ENCODE measurements at places on chromosomes 2 and 18.

DNA sequence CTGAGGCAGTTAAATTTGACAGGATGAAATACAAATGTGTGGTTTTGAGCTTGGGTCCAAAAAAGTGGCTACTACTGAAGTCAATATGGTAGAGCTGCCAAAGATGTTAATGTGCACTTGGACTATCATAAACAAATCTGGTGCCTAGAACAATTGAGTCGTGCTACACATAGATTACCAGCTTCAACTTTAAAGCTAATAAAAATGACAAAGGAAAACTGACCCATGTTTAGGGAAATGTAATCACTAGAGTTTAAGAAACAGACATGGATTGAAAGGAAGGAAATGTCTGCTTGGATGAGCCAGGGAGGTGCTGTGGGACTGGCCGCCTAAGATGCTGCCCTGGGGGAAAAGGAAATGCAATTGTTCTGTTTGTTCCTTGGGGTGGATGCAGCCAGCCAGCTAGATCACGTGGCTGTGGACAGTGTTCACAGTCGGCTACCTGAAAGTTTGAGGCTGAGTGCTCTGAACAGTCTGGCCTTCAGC, 36.6 kb downstream of the CYB5A start:
- no peak for DNase-seq

DNA sequence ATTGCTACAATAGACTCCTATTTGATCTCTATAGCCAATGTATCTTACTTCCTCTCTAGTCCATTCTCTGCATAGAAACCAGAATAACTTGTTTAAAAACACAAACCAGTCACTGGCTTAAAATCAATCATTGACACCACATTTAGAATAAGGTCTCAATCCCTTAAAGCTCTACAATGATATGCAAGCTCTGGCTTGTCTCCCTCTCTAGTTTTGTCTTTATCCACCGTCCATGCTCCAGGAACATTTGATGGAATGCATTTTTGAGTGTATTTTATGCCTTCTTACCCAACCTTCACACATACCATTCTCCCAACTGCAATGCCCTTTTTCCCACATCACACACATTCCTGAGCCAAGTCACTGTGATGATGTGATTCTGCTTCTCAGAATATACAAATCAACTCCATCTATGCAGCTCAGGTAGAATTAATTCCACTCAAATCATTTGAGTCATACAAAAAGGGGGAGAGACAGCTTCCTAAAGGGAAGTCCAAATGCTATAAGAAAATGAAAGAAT, 1107.2 kb downstream of the DPP10 start:
- no peak for DNase-seq

DNA sequence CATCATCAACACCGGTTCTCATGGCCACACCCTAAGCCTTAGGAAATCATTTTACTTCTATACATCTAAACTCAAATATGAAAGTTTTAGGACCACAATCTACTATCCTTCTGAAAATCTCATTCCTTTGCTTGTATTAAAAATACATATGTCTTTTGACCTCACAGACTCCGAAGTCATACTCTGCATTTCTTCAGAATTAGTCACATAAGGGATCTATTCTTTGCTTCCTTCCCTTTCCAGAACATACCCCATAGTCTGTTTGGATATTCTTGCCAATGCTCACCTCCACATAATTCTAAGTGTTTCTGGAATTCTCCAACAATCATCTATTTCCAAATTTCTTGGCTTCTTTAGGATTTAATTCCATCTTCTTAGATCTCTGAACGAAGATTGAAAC, 14.2 kb upstream of the DSG1 start:
- no peak for DNase-seq

GRCh38 chr2:54597153-54597848, 126.2 kb upstream of the EML6 start:
- no peak for DNase-seq

DNA sequence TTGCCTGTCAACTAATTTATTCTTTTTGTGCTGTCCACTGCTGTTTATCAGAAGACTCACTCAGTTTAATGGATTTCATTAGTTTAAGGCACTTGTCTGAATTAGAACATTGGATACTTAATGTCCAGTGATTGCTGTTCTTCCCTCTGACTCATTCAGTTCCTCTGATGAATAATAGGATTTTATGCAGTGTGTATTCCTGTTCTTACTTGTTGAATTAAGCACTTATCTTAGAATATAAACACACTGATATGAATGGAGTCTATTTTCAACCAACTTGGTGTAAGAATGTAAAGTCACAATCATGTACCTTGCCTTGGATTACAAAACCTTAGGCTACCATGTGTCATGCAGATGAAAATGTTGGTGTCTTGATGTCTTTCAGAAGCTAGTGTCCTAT, 87.0 kb upstream of the PROKR1 start:
- DNase-seq, result no peak
